ENCODE measurements at places on chromosomes 1 and 21.

DNA sequence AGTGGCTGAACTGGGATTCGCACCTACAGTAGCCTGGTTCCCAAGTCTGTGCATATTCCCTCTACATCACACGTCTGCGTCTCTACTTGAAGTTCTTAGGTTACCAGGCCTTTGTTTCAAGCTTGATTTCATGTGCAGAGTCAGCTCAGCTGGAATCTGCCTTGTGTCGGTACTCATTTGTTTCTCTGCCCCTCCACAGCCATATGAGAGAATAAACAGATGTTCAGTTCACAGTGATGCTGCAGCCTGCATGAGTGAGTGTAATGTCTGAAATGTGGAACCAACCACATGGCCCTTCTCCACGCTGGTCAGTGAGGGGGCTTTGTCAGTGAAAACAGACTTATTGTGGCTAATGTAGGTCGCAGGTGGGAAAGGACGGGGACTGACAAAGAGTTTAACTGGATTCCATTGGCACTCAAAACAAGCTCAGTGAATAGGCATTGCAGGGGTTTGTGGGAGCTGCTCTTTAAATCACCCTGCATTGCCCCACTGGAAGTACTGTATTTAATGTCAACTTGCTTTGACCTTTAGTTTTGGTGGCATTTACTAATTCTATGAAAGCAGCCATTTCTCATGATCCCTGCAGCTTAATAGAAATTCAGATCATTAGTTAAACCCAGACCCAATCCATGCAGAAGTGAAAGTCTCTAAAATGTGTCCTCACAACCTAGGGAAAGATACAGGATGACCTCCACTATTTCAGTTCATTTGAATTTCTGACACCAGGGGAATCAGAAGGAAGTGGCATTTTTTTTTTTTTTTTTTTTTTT lies 136.4 kb upstream of the FAM78B start:
- no peak for DNase-seq

GRCh38 chr1:164635059-164635802 lies 76.2 kb downstream of the PBX1 start:
- DNase-seq, result no peak

GRCh38 chr1:107277022-107277421 lies 136.2 kb downstream of the NTNG1 start:
- DNase-seq, result no peak

DNA sequence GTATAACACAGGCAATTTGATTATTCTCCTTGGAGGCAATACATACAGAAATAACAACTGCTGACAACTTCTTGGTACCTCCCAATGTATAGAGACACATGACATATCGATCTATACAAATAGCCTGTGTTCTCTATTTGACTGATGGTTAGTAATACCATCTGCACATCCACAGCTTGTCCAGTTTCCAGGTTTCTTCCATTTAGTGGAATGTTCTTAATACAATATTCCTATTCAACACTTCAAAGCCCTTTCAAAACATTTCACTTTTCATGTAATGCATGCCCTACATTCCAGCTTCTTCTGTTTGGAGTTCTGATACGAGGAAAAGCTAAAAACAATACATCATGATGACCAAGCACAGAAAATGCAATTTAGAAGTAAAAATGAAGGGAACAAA lies 37.0 kb upstream of the GORAB start:
- no peak for DNase-seq

GRCh38 chr1:18415448-18416027 lies 65.2 kb upstream of the KLHDC7A start:
- DNase-seq, result no peak

DNA sequence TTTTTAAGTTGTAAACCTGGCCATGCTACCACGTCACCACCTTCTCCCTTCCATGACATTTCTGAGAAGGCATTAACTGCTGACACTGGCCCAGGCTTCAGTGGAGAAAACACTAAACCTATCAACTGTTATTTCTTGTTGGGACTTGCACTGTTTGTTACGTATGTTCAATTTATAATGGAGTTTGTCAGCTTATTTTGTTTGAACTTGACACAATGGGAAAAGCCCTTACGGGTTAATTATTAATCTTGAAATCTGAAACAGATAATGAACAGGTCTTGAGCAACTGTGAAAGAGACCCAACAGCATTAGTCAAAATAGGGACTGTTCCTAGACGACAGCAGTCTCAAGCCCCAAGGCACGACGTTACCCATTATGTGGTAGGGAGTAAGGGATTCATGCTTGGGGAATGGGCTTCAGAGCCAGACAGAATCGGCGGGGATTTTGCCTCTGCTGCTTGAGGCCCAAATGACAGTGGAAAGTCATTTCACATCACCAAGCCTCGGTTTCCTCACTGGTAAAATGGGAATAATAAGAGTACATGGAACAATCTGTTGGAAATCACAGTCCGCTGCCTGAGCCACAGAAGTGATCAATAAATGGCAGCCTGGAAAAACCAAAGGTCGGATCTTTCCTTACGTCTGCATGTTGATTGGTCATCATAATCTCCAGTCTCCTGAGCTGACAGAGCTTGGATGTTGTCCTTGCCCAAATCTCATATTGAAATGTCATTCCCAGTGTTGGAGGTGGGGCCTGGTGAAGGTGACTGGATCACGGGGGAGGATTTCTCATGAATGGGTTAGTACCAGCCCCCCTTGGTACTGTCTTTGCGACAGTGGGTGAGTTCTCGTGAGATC lies 44.5 kb downstream of the TIAM1 start:
- DNase-seq, result no peak

GRCh38 chr1:72037745-72038343 lies 244.5 kb downstream of the NEGR1 start:
- DNase-seq, result no peak

DNA sequence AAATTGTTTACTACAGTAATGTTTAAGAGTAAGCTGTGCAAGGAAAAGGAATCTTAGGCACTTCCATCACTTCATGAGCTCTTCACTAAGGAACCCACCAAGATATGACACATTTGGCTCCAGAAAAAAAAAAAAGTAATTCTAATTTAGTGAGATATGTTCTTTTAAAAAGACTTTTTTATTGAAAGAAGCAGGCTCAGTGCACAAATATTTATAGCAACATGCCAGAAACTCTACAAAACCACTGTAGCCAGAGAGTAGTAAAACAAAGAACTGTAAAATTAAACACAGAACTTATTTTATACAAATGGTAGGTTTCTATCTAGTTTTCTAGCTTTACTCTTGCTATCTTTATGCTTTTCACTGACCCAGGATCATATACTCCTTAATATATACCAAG lies 434.6 kb upstream of the ADGRL2 start:
- DNase-seq, result no peak

- no peak for DNase-seq
These were observed 1.9 kb upstream of the LHX8 start for GRCh38 chr1:75132242-75132811.

DNA sequence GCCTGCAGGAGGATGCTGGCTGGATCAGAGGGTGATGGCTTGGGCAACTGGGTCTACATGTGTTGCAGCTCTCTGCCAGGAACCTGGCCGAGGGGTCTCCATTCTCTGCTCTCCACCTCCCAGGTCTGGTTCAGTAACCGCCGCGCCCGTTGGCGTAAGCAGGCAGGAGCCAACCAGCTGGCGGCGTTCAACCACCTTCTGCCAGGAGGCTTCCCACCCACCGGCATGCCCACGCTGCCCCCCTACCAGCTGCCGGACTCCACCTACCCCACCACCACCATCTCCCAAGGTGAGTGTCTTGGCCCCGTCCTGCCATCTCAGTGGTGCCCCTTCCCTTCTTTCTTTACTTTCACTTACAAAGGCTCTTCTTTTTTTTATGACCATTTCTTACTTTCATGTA lies 69.9 kb downstream of the PAX7 start:
- DNase-seq, result no peak

GRCh38 chr1:197399755-197400521 lies 131.9 kb downstream of the CRB1 start:
- DNase-seq, result no peak

DNA sequence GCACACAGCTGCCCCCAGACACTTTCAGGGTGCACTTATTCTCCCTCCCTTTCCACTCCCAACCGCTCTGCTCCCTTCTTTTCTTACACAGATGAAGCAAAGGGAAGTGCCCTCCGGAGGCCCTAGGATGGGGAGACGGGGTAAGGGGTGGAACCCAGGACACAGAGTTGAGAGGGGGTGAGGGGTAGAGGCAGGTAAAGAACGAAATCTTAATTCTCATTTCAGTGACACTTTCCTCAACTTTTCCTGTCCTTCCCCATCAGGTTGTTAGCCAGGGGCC lies 12.8 kb downstream of the PLEKHO1 start:
- DNase-seq, result no peak

GRCh38 chr1:244391761-244392160 lies 59.9 kb downstream of the ADSS2 start:
- no peak for DNase-seq

DNA sequence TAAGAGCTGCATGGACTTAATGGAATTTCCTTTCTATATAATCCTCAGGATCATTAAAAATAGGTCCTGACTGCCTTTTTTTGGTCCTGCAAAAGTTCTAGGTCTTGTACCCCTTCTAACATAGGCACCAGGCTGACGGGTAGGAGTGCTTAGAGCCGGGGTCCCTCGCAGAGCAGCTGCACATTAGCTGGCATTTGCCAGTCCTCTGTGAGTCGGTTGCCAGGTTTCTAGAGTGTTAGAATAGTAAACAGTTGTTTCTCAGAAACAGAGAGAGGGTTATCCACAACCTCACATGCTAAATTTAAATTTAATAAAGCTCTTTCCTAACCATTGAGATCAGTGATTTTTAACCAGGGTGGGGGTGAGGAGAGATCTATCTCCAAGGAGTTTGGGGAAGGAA lies 35.4 kb upstream of the HEATR1 start:
- DNase-seq, result no peak

DNA sequence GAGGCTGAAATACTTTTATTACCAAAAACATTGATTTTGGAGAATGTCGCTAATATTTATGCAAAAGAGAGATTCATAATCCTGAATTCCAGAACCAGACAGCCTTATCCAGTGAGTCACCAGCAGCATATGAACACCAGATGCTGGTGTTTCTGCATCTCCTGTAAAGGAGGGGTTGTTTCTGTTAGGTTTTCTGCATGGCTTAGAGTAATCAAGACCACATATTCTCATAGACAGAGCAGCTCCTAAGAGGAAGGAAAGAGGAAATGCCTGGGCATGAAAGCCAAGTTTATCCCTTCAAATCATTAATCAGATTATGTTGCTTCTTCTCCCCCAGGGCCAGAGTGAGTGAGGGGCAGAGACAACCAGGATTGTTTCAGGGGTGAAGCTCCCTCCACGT lies 86.2 kb downstream of the NGF start:
- no peak for DNase-seq

GRCh38 chr21:16011719-16012118 lies 281.9 kb downstream of the USP25 start:
- no peak for DNase-seq

DNA sequence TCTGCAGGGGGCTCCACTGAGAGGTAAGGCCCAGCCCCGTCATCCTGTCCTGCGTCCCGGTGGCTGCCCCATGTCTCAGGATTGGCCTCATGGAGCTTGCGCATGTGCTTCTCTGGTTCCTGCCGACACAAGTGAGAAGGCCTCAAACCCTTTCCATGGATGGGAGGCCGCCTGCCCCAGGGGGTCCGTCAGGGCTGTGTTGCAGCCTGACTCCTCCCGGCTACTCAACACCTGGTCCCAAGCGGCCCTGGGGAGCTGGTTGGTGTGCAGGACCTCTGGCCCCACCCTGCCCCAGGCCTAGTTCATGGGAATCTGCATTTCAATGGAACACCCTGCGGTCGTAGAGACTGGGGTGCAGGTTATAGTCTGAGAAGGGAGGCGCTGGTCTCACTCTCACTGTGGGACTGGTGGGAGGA lies 21.1 kb upstream of the PDE9A start:
- DNase-seq, result no peak

DNA sequence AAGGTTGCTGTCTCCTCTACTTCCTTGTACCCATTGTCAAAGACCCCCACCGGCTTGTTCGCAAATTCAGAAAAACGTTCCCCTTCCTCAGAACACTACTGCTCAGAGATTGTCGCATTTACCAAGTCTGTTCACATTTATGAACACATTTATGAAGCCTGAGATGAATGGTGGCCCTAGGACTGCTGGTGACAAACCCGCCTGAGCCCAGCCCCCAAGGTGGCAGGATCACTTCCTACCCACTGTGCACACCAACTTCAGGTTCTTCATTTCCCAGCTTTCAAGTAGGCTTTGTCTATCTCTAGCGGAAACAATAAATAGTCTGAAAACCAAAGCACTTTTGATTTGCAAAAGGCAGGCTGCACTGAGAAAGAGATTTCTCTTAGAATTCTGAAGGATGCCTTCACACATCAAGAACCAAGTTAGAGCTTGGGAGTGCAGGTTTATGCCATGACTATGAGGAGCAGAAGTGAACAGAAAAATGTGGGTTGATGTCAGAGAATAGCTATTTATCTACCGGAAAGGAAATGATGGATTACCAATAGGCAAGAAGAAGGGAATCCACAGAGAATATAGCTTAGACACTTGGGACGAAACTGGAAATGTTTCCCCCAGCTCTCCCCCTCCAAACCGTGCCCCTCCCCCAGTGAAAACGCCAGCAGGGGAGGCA lies 200.5 kb downstream of the TOMM20 start:
- DNase-seq, result no peak

- no peak for DNase-seq
These were observed 9.3 kb upstream of the SRARP start for GRCh38 chr1:15994590-15995351.

DNA sequence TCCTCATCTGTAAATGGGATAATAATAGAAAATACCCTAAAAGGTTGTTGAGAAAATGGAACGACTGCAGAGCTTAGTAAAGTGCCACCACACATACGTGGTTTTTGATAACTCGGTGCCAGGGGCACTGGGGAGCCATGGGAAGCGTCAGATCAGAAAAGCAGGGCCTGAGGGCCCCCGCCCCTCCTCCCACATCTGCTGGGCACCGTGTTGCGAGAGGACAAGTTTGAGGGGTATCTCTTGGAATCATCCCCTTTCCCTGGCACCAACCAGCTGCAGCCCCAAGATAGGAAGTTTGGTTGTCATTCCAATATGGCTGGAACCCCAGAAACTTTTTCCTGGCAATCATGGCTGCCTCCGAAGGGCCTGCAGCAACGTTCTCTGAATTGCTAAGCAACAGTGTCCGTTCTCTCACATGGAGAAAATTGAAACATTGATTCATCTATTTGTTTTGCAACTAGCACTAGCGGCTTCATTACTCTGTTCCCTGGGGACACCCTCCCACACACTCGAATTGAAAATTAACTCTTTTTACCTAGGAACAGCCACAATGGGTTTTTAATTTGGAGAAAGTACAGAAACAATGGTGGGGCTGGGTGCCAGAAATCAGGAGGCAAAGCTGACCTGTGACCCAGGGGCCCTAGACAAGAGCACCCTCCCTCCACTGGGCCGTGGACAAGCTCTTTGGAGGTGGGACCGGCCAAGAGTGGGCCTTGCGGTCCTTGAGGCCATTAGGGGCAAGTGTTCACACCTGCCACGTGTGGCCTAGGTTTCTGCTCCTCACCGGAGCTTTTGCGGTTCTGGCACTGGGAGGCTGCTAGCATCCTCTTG lies 190.0 kb upstream of the VAMP3 start:
- no peak for DNase-seq

Measured in esophagus muscularis mucosa (tissue), 4 donors.